Activated CD4-positive, alpha-beta T cell treated with anti-CD3 and anti-CD28 coated beads, Interleukin-2, amount 10 ng/mL, durations not matched to agents 7 days and 5 days (primary cell): ENCODE measurements at places on chromosomes 3 and 15. TPM values are rescaled to one million over a fixed set of nuclear protein-coding genes. Genes with fewer than 3 reads are reported as not detected.

DNA sequence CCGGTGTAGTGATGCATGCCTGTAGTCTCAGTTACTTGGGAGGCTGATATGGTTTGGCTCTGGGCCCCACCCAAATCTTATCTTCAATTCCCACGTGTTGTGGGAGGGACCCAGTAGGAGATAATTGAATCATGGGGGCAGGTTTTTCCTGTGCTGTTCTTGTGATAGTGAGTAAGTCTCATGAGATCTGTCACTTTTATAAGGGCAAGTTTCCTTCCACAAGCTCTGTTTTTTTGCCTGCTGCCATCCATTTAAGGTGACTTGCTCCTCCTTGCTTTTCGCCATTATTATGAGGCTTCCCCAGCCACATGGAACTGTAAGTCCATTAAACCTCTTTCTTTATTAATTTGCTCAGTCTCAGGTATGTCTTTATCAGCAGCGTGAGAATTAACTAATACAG lies 566.7 kb upstream of the NECTIN3 start:
- no peak for DNase-seq

AQR gene
- 35.5 TPM for total RNA-seq

DNA sequence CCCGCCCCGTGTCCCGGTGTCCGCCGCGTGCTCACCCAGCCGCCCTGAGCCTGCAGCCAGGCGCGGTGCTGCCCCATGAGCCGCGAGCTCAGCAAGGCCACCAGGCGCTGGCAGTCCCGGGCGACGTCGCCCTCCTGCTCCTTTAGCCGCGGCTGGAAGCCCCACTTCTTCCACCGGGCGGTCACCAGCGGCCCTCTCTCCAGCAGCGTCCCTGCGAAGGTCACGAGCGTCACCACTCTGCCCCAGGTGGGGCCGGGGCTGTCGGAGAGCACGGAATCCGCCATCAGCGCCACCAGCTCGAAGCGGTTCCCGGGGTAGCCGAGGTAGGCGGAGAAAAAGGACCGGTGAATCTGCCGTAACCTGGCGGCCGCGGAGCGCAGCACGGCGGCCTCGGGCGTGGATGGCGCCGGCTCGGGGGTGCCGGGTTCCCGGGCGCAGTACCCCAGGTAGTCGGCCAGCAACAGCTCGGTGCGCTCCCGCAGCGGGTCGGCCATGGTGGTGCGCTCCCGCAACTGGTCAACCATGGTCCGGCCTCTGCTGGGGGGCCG lies 298 bp downstream of the BCL2L10 start:
- DNase-seq = peak; percentile 49

DNA sequence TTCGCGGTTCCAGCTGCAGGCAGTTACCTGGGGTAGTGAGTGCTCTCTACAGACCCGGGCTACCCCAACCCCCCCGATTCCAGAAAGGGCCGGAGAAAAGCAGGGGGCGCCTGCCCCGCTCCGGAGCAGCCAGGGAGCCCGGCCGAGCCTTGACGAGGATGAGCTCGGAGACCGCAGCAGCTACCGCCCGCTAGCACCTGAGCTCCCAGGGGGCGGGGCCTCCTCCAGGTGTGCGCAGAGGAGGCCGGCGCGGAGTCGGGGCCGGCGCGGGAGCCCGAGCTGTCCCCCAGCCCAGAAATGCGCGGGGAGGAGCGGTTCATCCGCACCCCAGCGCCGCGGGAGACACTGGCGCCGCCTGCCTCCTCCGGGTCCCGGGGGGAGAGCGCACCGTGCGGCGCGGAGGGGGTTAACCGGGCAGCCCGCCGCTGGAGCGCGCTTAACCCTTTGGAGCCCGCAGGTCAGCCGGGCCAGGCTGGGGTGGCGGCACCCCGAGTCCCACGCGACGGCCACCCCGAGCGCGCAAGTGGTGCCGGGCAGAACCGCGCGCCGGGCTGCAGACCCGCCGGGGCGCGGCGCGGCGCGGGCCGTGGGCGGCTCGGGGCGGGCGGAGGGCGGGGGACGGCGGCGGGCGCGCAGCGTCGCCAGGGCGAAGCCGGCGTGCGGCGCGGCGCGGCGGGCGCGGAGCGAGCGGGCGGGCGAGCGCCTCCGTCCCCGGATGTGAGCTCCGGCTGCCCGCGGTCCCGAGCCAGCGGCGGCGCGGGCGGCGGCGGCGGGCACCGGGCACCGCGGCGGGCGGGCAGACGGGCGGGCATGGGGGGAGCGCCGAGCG lies at the start of gene CACNA1D:
Gene CACNA1D (plus strand): TSS at position 649 of the 829 bp plus-strand sequence. CDS start 556 bp downstream, outside the sequence.
- DNase-seq = no peak

GRCh38 chr3:80190051-80190450 lies 422.3 kb upstream of the ROBO1 start:
- DNase-seq = no peak

DNA sequence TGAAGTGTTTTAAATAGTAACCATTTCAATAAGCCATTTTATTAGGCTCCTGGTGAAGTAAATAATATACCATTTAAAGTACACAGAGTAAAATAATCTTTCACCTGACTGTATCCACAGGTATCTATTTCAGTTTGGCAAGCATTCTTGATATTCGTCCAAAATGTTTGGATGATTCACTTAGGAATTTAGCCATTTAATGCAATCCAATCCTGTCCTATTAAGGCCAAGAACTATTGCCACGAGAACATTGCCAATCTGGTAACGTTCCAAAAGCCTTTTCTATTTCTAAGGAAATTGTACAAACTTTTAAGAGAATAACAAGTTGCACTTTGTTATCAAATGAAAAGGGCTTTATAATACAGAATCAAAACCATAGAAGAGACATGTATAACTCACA lies 209.8 kb upstream of the THRB start:
- DNase-seq = no peak

DNA sequence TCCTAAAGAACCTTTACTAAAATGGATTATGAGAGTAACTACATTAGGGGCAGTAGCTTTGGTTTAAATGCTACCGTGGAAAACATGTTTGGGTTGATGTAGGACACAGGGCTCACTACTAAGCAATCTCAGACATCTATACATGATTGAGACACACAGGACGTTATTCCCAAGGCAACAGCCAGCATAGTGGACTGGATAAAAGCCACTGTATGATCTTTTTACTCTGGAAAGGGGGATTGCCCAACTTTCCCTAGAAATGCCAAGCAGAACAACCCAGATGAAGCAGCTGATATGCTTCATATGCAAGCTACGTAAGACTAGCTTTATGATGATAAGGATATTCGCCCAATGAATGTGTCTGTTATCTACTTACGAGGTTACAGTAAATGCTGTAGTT lies 144.6 kb downstream of the MYO9A start:
- no peak for DNase-seq

DNA sequence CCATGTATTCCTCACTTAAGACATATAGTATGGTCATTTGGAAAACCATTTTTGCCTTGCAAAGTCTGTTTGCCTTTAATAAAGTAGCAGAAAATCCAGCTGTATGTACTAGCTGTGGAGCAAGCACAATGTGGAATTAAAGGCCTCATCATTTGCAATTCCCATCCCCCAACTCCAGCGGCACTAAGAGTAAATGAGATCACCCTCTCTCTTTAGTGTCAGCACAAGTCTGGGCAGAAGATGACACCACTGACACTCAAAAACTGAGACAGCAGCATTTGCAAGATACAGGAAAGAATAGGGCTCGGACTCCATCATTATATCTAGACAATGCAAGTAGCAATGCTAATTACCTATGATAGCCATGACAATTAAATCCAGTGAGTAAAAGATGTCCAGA lies 24.7 kb upstream of the DYNC1LI1 start:
- DNase-seq = no peak

DNA sequence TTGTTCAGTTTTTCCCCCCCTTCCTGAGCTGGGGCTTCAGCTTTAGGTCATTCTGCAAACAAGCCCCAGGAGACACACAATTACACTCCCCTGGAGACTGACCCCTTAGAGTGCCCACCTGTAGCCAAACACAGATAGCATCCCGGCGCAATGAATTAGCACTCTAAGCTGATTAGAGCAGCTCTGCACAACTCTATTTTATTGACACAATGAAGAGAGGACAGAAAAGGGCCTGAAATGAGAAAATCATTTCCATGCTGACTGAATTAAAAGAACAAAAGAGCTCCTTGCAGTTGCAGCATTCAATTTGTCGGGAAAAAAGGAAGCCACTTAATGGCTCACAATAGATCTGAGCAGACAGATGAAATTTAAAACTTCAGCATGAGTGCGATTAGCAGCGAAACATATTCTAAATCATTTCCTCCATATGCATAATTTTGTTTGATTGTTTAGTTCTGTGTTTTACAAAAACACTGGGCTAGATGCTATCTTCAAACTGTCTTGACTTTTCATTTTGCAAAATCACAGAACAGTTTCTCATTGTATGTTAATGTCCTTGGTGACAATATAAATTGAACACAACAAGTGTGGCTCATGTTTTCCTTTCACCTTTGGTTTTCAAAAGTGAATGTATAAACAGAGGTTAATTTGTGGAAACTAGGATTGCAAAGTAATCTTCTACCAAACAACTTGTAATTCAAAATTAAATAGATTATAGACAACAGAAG lies 308.6 kb downstream of the MECOM start:
- no peak for DNase-seq

GRCh38 chr15:49199666-49200065 lies 29.6 kb downstream of the GALK2 start:
- DNase-seq = no peak

DNAH12 gene
- 0.10 TPM for total RNA-seq

GRCh38 chr3:194312743-194313281 lies 38.3 kb downstream of the CPN2 start:
- no peak for DNase-seq

LYZL4 gene
- total RNA-seq = not detected

- no peak for DNase-seq
These were observed 251.1 kb downstream of the ULK4 start for GRCh38 chr3:41710646-41711388.

DNA sequence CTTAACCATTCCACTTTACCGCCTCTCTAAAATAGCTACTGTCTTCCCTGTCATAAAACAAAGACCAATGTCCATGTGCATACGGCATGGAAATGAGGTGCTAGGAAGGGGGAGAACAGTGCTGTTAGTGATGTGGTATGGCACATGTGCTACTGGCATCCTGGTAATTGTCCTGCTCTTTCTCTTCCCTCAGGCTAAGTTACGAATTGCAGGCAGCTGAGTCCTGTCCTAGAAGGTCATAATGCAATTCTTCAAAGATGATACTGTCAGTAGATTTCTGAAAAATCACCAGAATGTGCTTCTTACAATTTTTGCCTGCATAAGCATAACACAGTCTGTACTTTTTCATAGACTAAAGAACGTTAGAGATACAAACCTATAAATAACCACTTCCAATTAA lies 216.8 kb downstream of the RSL24D1 start:
- no peak for DNase-seq

DNA sequence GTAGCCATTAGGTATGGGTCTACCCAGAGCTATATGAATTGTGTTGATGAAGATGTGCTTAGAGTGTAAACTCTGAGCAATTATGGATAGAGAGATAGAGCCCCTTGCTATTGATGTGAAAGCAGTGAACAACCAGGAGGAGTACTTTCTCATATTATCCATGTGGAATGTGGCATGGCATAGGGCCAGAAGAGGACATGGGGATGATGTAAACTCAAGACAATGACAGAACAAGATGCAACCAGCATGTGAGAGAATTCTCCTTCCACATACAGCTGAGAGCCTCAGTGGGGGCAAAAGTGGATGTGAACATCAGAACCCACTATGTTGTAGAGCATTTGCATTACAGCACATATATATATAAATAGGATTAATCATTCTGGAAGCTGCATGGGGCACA lies 36.4 kb upstream of the BNC1 start:
- DNase-seq = no peak

- DNase-seq = no peak
These were observed 530 bp upstream of the FBXL22 start for GRCh38 chr15:63596676-63597037.

ATP13A5 gene
- not detected for total RNA-seq

- DNase-seq = no peak
These were observed 49.4 kb upstream of the UBE2E1 start for GRCh38 chr3:23756206-23756840.

DNA sequence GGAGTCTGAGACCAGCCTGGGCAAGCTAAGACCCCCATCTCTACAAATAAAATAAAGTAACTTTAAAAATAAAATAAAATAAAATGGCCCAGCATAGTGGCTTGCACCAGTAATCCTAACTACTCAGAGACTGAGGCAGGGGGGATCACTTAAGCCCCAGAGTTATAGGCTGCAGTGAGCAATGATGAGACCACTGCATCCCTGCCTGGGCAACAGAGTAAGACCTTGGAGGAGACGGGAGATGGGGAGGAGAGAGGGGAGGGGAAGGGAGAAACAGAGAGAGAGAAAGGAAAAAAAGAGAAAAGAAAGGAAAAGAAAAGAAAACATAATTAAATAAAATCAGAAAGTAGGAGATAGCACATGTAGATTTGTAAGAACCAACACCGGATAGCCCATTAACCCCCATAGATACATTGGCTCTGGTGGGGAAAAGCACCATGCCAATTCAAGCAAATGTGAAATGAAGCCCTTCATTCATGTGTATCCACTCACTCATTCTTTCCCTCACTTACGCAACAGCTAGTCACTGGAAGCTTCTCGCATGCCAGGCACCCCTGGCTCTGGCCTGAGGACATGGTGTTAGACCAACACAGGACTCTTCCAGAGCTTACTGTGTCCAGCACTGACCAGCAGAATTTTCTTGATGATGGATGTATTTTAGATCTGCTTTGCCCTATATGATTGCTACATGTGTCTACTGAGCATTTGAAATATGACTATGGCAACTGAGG lies 183.2 kb downstream of the MAGI1 start:
- DNase-seq = no peak

OXSR1 gene
- total RNA-seq = 52.4 TPM

- DNase-seq = no peak
These were observed 3.4 kb downstream of the SLC25A26 start for GRCh38 chr3:66224220-66224619.

KBTBD13 gene
- not detected for total RNA-seq

ZNF774 gene
- total RNA-seq = 1.1 TPM

- no peak for DNase-seq
These were observed 32.1 kb upstream of the DENND4A start for GRCh38 chr15:65824031-65824743.

- no peak for DNase-seq
These were observed 410.8 kb downstream of the GAP43 start for GRCh38 chr3:116034086-116034485.
